ENCODE measurements at places on chromosomes 3 and 15.

DNA sequence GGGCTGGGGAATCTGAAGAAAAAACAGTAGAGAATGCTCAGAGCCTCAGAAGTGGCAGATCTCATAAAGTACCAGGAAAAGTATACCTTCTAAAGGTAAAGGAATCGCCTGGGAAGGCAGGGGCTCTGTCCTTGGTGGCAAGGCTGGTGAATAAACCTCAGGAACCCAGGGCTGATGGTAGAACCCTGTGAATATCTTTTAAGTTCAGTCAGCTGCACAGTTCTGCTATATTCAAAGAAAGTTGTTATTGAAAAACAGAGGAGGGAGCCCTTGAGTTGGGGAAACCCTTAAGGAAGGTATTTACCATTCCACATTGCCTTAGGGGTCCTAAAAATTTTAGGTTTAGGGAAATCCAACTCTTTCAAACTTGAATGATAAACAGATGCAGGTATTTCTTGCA lies 31.2 kb downstream of the ZPLD1 start:
- DNase-seq: no peak

DNA sequence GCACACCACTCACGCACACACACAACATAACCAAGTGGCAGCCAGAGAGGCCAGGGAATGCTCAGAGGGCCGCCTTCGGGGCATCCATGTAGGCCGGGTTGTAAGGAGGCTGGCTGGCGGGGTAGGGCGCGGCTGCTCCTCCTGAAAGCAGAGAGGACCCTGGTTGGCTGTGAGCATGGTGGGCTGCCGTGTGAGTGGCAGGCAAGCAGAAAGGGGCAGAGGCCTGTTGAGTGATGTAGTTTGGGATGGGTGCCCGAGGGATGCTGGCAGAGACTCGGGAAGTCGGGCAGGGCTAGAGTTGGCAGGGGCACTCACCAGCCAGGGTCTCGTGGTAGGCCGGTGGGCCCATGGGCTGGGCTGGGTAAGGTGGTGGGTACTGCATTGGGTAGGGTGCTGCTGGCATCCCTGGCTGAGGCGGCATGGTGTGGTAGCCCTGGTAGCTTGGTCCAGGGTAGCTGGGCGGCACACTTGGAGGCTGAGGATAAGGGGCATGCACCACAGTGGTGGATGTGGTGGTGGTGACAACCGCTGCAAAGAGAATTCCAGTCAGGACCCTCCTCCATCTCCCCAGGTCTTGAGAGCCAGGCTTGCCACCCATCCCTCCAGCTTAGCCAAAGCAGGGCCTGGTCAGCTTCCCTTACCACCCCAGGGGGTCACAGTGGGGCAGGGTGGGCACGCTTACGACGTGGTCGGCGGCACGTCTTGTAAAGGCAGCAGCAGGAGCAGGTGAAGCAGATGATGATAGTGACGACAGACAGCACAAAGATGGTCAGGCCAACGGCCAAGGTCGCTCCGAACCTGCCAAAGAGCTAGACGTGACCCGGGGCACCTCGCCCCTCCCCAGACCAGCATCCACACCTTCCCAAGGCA lies 22.7 kb downstream of the ATRIP start:
- DNase-seq: no peak

GRCh38 chr15:66844041-66844746 lies 142.2 kb downstream of the SMAD6 start:
- DNase-seq: no peak

DNA sequence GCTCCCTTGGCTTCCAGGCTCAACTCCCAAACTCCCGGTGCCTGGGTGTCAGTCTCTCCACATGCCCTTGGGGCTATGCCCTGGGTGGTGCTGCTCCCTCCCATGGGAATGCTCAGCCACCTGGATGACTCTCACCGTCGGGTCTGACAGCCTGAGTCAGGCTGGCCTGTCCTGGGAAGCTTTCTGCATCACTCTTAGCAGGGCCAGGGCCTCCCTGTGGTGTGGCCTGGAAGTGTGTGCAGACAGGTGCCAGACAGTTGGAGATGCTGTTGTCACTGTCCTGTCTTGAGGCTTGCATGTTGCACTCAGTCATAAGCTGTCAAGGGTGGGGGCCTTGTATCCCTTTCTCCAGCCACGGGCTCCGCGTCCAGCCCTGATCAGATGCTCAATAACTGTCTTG lies 71.7 kb downstream of the GABRG3 start:
- DNase-seq: no peak

DNA sequence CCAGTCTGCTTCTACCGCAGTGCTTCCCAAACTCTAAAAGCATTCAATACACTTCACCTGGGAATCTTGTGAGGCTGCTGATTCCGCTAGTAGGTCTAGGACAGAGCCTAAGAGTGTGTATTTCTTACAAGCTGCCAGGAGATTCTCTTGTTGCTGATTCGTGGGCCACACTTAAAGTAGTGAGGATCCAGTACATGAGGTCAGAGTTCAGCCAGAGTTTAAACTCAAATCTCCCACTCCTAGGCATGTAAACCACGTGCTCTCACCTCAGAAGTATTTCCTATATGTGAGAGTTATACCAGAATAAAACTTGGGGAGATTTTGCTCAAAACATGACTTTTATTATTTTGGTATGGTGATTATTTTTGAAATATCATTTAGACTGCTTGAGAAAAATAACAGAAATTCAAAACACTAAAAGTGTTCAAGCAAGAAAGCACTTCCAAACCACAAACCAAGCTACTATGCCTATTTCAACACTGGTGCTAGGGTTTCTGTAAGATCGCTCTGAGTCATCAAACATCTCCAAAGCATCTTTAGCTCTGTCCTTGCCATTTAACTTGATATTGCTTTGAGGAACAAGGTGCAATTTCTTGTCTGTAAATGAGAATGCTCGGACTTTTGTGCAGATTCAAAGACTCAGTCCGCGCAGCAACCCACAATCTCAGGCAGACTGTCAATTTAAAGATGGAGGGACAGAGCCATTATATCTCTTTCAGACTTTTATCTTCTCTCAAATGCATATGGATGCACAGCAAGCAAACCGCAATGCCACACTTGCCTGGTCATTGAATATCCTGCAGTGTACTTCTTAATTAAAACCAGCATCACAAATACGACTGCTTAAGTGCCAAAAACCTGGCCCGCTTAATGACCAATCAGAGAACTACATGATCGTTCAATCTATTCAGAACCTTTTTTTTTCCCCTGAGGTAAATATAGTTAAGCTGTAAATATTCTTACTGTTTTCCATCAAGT lies 59.8 kb downstream of the AGTR1 start:
- no peak for DNase-seq

- DNase-seq: no peak
Observed at GRCh38 chr3:30662836-30663235, 56.4 kb downstream of the TGFBR2 start.

GRCh38 chr3:155995525-155996370 lies 124.6 kb upstream of the KCNAB1 start:
- no peak for DNase-seq

DNA sequence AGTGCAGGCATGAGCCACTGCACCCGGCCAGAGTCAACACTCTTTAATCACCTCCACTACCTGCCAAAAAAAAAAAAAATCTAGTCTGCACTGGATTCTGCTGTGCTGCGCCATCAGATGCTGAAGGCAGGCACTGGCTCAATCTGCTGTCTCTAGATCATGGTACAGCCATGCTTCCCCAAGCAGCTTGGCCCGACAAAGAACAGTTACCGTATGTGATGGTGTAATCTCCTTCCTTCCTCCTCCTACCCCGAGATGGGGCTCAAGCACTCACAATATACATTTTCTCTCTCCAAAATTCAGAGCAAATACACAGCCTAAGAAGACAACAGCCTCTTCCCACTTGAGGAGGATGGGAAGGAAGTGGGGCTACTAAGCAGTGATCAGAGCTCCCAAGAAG lies 45.1 kb downstream of the DAPK2 start:
- DNase-seq: no peak

GRCh38 chr15:90955624-90956273 lies 1.1 kb downstream of the RCCD1 start:
- no peak for DNase-seq

DNA sequence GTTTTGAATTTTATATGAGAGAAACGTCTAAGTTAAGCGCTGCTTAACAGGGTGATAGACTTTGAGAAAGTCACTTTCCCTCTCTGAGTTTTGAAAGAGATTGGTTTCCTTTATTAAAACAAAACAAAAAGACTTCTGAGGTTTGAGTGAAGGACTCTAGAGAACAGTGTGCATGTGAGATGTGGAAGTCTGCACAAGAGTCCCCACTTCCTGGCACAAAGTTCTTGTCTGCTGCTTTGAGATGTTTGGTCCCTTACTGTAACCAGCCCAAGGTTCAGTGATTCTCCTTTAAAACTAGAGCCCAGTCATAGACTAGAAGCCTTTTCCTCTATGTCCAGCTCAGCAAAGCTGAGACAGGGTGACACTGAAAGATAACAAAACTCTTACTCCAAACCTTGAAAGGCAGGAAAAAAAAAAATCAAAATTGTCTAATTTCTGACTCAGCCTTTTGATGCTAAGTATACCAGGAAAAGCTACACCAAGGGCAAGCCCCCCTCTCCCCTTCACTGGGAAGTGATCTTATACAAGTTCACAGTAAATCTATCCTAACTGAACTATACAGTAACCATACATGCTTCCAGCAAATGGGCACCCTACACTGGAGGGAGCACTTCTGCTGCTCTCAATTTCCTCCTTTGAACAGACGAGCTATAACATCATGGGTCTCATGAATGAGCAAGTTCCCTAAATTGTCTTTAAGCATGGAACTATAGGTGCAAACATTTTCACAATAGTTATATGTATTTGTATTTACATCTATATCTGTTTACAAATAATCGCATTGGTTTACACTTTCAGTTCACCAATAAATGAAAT lies 2.3 kb downstream of the POPDC2 start:
- DNase-seq: no peak

DNA sequence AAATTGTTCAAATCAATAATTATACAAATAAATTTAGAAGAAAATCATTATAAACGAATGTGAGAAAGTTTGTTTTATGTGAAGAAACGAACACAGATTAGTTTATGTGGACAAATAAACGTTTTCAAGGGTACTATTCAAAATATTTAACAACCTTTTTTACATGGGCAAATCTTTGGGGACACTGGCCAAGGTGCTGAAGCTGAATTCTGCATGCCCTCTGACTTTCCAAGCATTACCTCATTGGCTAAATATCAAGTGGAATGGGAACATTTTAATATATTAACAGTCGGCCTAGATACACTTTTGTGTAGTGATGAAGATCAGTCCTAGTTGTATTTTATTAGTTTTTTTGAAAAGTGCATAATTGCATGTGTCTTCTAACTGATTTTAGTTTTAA lies 636.4 kb upstream of the DPPA4 start:
- no peak for DNase-seq

GRCh38 chr3:175477651-175478224 lies 618.6 kb downstream of the NAALADL2 start:
- DNase-seq: no peak

- no peak for DNase-seq
Observed at GRCh38 chr15:38879909-38880471, 315.4 kb upstream of the RASGRP1 start.

- no peak for DNase-seq
Observed at GRCh38 chr3:39052583-39052982, 767 bp downstream of the WDR48 start.

DNA sequence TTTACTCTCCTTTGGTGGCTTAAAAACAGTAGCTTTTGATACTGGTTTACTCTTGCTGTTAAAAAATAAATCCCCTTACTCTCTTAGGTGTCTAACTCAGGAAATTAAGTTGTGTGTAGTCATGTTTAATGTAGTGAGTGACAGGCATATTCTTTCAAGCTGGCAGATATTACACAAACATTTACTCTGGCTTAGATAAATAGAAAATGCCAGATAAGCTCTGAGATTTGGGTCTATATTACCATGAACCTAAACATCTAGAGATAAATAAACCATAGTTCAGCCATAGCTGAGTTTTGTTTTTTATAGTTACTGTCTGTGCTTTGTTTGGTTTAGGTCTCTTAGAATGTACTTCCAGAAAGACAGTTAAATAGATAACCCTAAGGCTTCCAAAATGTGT lies 2.4 kb downstream of the SEMA6D start:
- DNase-seq: no peak

DNA sequence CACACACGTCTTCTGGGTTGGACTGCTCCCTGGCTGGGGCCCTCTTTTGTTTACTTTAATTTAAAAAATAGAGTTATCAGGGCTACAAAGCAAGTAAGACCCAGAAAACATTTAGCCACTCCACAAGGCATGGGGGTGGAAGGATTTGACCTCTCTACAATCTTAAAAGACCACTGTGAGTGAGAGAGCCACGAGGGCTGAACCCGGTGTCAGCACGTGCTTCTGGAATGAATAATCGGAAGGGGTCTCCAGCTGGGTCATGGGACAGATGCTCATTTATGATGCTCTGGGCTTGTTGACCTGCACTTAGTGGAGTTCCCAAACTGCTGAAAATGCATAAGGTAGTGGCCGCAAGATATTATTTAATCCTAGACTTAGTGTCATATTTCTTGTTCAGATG lies 52.4 kb downstream of the EIF4E3 start:
- DNase-seq: no peak

- no peak for DNase-seq
Observed at GRCh38 chr3:45611628-45612081, 17.1 kb downstream of the LIMD1 start.

DNA sequence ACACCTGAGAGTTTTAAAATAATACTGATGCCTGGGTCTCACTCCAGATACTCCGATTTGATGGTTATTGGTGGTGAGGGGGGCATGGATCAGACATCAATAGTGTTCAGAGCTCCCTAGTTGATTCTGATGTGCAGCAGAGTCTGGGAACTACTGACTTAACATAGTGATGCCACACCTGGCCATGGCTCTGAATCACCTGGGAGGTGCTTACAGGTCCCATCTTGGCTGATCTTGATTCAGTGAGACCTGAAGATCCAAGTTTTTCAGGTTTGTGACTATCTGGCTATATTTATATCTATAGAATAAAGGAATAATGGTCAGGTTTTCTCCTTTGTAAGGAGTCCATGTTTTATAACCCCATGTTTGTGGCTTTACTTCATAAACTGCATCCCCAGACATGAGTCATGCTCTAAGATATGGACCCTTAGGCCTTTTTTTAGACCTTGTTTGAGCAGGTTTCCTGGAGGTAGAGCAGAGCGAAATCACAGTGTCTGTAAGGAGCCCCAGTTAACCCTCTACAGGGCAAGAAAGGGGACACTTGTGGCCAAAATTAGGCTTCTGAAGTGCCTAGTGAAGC lies 101.4 kb downstream of the LARS2 start:
- no peak for DNase-seq

DNA sequence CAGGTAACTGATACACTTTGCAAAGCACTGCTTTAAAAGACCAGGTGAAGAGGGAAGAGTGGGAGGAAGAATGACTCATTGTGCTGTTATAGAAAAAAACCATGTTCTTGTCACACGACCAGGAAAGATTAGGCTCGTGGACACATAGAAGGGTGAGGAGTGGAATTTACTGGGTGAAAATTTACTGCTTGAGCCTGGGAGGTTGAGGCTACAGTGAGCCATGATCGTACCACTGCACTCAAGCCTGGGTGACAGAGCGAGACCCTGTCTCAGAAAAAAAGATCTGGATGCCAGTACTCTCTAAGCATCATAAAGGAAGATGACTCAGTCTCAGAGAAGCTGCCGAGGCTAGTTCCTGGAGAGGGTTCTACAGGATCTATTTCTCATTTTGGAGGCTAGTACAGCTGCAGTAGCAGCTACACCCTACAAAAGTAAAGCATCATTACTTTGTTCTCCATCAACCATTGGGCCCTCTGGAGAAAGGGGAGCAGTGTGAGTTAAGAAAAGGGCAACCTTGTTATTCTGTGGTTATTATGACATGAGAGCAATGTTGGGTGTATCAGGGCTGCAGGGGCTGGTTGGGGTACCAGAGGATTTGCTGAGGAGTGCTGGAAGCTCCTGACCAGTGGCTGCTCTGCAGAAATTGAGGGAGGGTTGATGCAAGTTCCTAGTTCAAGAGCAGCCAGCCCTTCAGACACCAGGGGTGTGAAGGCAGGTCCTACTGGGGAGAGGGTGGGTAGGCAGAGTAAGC lies 75.4 kb downstream of the CMTM8 start:
- DNase-seq: no peak
